ENCODE measurements at places on chromosomes 11 and 22. TPM values are rescaled to one million over a fixed set of nuclear protein-coding genes. Genes with fewer than 3 reads are reported as not detected.

DNA sequence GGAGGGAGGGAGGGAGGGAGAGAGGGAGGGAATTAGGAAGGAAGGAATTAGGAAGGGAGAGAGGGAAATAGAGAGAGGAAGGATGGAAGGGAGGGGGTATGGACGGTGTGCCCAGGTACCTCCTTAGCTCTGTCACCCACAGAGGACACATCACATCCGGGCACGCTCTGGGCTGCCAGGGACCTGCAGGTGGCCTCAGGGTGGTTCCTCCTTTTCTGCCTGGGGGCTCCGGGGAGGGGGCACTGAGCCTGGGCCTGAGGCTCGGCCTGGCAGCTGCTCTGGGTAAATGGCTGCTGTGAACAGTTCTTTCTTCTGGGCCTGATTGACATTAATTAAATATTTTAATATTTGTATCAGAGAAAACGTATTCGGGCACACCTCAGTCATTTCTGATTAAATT lies 733.5 kb downstream of the BRD1 start:
- DNase-seq = no peak

APOL3 gene
- 4.4 TPM for total RNA-seq

DDIAS gene
- 3.2 TPM for total RNA-seq

BAIAP2L2 gene
- total RNA-seq = 4.1 TPM

- DNase-seq = no peak
These were observed 26.3 kb upstream of the PHF21B start for GRCh38 chr22:45036154-45036553.

- DNase-seq = no peak
These were observed 7.3 kb downstream of the PACSIN2 start for GRCh38 chr22:43007519-43008102.

- no peak for DNase-seq
These were observed 208.4 kb downstream of the BRD1 start for GRCh38 chr22:49619301-49619700.

Data from kidney epithelial cell (primary cell).